LHCN-M2 (cell line): ENCODE measurements at places on chromosomes 2 and 18.

DNA sequence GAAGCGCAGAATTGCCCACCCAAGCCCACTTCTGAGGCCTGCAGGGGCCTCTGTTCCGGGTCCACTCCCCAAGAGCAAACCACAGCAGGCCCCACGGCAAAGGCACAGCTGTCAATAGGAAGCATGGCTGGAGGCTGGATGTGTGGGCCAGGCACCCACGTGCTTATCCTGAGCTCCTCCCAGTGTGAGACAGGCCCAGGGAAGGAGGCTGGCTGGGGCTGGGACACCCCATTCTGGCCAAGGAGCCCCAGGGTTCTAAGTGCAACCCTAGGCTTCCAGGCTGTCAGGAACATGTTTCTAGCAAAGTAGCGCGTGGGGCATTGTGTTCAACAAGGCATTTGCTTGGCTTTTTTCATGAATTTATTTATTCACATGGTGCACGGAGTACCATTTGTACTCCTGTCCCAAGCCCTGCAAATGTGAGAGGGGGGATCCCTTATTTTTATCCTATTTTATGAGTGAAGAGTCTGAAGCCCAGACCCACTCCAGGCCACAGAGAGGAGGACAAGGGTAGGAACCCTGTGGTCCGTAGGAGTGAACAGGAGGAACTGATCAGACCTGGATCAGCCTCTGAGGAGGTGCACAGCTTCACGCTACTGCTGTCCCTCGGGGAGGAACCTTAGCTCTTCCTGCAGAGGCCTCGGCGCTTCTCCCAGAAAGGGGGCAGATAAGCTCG lies 6.1 kb upstream of the RAB17 start:
- no peak for DNase-seq

DNA sequence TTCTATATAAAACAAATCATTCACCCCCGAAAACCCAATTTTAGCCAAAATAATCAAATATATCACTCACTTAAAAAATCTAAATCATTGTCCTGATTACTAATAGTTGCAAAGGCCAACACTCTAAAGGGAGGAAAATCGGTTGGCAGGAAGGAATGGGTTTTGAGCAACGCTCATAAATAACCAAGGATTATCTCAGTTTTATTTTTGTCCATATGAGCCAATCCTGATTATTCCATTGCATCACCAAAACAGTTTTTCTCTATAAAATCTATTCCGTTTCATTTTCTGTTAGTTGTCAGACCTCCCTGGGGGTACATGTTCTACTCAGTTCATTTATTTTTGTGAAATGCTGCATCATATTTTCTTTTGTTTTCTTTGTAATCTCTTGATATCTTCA lies 174.1 kb downstream of the LRATD1 start:
- DNase-seq: no peak

DNA sequence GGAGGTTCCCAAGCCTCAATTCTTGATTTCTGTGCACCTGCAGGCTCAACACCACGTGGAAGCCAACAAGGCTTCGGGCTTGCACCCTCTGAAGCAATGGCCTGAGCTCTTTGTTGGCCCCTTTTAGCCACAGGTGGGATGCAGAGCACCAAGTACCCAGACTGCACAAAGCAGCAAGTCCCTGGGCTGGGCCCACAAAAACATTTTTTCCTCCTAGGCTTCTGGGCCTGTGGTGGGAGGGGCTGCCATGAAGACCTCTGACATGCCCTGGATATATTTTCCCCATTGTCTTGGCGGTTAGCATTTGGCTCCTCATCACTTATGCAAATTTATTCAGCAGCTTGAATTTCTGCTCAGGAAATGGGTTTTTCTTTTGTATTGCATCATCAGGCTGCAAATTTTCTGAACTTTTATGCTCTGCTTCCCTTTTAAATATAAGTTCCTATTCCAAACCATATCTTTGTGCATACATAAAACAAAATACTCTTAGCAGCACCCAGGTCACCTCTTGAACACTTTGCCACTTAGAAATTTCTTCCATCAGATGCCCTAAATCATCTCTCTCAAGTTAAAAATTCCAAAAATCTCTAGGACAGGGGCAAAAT lies 9.0 kb upstream of the MATN3 start:
- DNase-seq: no peak

- DNase-seq: no peak
Observed at GRCh38 chr2:168901003-168901402, at the start of gene G6PC2. G6PC2 (plus strand) TSS chr2:168901291; CDS start chr2:168901332, 41 bp downstream.

DNA sequence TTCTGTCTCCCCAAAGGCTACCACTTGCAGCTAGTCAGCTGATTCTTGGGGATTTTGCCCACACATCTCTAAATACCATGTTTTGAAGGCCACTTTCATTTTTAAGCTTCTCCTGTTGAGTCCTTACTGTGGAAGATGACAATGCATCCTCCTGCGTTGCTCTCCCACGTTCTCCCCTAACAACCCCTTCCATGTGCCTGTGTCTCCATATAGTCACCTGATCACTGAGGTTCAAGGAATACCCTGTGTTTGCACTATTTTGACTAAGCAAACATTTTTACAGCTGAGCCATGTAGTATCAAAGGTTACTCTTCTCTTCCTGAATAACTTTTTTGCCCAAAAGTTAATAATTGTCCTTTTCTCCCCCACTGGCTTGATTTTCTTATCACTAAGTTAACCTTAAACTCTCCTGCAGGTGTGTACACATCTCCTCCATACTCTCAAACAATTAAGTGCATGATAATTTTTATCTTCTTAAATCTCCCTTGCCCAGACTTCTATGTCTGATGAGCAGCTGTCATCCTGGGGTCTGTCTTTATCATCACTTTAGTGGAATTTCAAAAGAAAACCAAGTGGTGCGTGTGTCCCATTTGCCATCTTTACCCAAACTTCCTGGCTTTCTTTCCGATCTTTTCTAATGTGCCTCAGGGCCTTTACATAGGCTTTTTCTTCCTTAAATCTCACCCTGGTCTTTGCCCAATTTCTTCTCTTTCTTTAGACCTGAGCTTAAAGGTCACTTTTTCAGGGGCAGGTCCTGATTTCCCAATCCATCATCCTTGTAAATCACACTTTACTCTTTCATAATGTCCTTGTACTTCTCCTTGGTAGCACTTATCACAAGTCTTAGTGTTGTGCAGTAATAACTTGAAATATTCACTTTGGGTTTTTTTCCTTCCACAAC lies 85.2 kb upstream of the SPATS2L start:
- DNase-seq: no peak
